ENCODE measurements at places on chromosomes 11 and 22. TPM values are rescaled to one million over a fixed set of nuclear protein-coding genes. Genes with fewer than 3 reads are reported as not detected.

Gene OR8A1
- not detected for polyA plus RNA-seq

Gene PIWIL4
- 0.76 TPM for polyA plus RNA-seq

Gene CDC42BPG
- polyA plus RNA-seq, result 0.03 TPM

Gene BEST1
- polyA plus RNA-seq, result 2.5 TPM

Gene LAYN
- 94.0 TPM for polyA plus RNA-seq

Gene NCF4
- not detected for polyA plus RNA-seq

Gene YPEL1
- 0.51 TPM for polyA plus RNA-seq

Gene MS4A5
- not detected for polyA plus RNA-seq

Gene MIAT
- polyA plus RNA-seq, result 1.6 TPM

Gene MYEOV
- polyA plus RNA-seq, result 7.3 TPM

Gene OR4A16
- not detected for polyA plus RNA-seq

Gene CCDC87
- polyA plus RNA-seq, result 0.11 TPM

Gene VSIG2
- polyA plus RNA-seq, result 0.06 TPM

Gene C11orf16
- polyA plus RNA-seq, result not detected

Gene SLC7A4
- 0.08 TPM for polyA plus RNA-seq

Gene RELT
- polyA plus RNA-seq, result 1.0 TPM

Gene YPEL4
- polyA plus RNA-seq, result 0.59 TPM

Gene DLAT
- polyA plus RNA-seq, result 37.8 TPM

Gene OR51B5
- not detected for polyA plus RNA-seq

Gene OR52N4
- 0.08 TPM for polyA plus RNA-seq

Gene PDGFB
- polyA plus RNA-seq, result 0.50 TPM

Gene SPON1
- 5.0 TPM for polyA plus RNA-seq

Gene MCHR1
- polyA plus RNA-seq, result 0.94 TPM

Gene NXPE2
- not detected for polyA plus RNA-seq

Gene PANX3
- not detected for polyA plus RNA-seq

Gene SPDYC
- not detected for polyA plus RNA-seq

Gene MTMR3
- 15.0 TPM for polyA plus RNA-seq

Gene CNTF
- 0.95 TPM for polyA plus RNA-seq

Gene MS4A7
- not detected for polyA plus RNA-seq

Gene OR52E8
- polyA plus RNA-seq, result not detected

Gene DENND6B
- polyA plus RNA-seq, result 1.9 TPM

Gene CASP5
- not detected for polyA plus RNA-seq

Gene POU2AF2
- polyA plus RNA-seq, result not detected

Gene XKR3
- not detected for polyA plus RNA-seq

Gene TMPRSS6
- polyA plus RNA-seq, result not detected

Gene PGA3
- 0.35 TPM for polyA plus RNA-seq

Gene PHETA2
- polyA plus RNA-seq, result 19.2 TPM

Gene KCNE3
- 0.25 TPM for polyA plus RNA-seq

Gene TNNT3
- polyA plus RNA-seq, result not detected

Gene FERMT3
- 1.9 TPM for polyA plus RNA-seq

Gene DLG2
- 0.54 TPM for polyA plus RNA-seq

Gene RAB36
- 4.6 TPM for polyA plus RNA-seq

Gene KDM2A
- polyA plus RNA-seq, result 36.4 TPM

Gene SERPINH1
- polyA plus RNA-seq, result 491 TPM

Gene CATSPERZ
- polyA plus RNA-seq, result 0.09 TPM

Gene KRTAP5-9
- polyA plus RNA-seq, result not detected

Gene CADM1
- 15.4 TPM for polyA plus RNA-seq

Gene PITPNB
- 91.0 TPM for polyA plus RNA-seq

Data from fibroblast of lung (primary cell).